ENCODE measurements at places on chromosomes 5 and 9.

GRCh38 chr9:34701023-34701768, 8.7 kb downstream of the CCL21 start:
- no peak for DNase-seq

- DNase-seq, result no peak
These were observed 84.0 kb downstream of the ADAMTS12 start for GRCh38 chr5:33807771-33808170.

- DNase-seq, result no peak
These were observed 1348.7 kb upstream of the C9orf72 start for GRCh38 chr9:28921857-28922500.

GRCh38 chr9:116899337-116900006, 212.4 kb downstream of the TRIM32 start:
- DNase-seq, result no peak

- DNase-seq, result no peak
These were observed 43.3 kb downstream of the ANKRD33B start for GRCh38 chr5:10607023-10607665.

- no peak for DNase-seq
These were observed 12.9 kb downstream of the DOLPP1 start for GRCh38 chr9:129093602-129094386.

DNA sequence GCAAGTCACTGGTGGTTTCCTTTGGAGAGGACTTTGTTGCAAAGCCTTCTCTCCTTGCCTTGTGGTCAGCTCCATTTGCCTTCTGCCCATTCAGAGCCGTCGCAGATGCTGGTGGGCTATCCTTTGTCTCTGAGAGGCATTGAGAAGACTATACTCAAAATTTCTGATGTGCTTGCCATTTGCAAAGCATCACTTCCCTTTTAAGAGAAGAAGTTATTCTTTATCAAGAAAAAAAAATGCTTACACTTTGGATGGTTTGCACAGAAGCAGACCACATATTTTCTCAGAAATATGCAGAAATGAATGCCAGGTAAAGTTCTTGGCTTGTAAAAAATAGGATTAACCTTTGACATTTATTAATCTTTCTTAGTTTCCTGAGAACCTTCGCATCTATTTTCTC, 195.8 kb upstream of the KLF4 start:
- no peak for DNase-seq

DNA sequence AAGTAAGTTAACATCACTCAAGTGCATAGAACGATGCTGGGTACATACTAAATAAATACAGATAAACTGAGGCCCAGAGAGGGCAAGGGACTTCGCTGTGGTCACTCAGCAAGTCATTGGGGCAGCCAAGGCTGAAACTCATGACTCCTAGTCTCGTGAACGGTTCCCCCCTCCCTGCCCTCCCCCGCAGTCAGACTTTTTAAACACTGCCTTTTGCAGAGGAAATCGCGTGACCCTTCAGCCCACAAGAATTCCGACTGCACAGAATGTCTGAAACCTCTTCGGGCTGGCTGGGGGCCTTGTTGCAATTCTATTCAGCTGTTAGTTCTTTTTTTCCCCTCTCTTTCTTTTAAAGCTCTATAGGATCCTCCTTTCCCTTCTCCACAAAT, 28.1 kb downstream of the NEK6 start:
- no peak for DNase-seq

GRCh38 chr5:15835514-15835913, 335.5 kb downstream of the FBXL7 start:
- DNase-seq, result no peak

DNA sequence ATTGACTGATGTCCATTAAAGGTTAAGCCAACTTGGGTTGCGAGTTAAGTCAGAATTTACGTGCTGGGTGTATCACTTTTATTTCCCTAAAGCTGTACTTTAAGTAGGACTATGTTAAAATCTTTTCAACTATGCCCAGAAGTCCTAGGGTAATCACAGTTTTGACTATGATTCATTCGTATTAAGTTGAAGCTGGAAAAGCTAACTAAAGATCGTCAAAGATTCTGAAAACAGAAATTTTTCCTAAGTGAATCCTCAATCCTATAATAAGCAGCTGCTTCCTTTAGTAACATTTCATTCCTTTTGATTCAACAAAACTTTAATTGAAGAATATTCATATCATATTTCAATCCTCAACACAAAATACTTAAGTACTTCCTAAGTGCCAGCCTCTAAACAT, 460.4 kb downstream of the ACTL7B start:
- no peak for DNase-seq

DNA sequence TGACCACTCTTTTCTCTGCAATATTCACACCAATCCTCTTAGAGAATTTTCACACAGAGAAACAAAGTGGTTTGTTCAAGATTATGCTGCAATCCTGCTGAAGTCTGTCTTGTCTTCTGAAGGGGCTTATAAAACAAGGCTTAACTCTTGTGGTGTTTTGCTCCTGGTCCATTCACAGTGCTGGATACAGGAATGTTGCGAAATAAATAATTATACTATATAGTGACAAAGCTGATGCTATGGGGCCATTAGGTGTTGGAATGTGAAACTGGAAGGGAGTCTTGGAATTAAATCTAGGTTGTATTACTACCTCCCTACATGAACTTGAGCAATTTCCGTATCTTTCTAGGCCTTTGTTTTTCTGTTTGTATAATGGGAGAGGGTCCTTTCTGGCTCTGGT, 170.2 kb downstream of the TRIM32 start:
- DNase-seq, result no peak

- DNase-seq, result no peak
These were observed 26.3 kb downstream of the SLC6A3 start for GRCh38 chr5:1418921-1419280.

DNA sequence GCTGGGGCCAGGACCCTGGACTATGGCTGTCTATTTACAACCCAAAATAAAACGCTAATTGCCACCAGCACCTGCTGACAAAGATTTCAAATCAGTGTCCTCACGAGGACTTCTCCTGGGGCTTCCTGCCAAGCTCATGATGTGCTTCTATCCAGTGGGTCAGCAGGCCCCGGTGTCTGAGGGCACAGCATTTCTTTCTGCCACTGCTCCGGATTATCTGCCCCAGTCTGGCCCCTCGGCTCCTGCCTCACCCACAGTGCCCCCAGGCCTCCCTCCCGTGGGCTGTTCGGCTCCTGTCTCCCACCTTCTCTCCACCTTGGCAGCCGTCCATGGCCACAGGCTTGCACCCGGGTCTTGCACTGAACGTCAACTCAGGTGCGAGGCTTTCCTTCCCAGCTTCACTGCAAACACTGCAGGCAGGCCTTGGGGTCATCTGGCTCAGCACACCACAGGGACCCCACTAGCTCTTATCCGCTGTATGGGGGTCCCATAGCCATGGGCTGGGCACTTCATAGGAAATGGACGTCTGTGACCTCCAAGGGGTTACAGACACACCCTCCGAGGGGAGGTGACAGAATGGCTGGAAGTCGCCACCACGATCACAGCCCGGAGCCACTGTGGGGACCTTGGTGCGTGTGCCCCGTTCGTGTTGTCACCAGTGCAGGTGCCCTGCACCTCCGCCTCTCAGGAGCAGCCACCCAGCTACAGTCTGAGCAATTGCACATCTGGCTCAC, 43.8 kb upstream of the FCN1 start:
- DNase-seq, result no peak

GRCh38 chr5:118270526-118270925, 717.8 kb downstream of the DTWD2 start:
- no peak for DNase-seq

- DNase-seq, result no peak
These were observed 45.1 kb downstream of the MYO10 start for GRCh38 chr5:16891033-16891432.

DNA sequence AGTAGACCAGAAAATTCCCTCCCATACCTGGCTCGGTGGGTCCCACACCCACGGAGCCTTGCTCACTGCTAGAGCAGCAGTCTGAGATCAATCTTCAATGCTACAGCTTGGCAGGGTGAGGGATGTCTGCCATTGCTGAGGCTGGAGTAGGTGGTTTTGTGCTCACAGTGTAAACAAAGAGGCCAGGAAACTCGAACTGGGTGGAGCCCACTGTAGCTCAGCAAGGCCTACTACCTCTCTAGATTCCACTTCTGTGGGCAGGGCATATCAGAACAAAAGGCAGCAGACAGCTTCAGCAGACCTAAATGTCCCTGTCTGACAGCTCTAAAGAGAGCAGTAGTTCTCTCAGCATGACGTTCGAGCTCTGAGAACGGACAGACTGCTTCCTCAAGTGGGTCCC, 5.6 kb upstream of the GZMA start:
- DNase-seq, result no peak

DNA sequence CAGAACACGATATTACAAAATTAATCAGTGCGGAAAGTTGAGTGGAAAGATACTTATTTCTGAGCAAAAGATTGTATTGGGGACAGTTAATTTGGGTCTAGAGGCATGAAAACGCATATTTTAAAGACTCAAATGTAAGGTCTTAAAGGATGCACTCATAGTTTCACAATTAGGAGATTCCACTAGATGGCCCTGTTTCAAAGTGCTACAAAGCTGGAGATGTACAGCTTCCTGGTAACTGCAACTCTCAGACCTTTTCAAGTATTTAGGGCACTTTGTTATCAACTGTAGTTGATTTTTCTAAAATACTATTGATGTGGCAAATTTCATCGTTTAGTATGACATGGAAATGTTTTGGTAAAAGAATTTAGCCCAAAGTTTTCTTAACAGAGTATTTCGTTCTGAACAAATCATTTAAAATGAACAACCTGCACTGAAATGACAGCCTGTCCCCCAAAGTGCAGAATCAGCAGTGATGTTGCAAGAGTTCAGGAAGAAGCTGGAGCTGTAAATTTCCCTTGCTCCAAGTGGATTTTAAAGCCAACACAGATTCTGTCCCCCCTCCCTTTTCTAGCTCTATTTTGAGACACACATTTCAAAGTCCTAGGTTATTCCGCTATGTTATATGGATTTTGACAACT, 16.2 kb upstream of the NDUFB6 start:
- no peak for DNase-seq

DNA sequence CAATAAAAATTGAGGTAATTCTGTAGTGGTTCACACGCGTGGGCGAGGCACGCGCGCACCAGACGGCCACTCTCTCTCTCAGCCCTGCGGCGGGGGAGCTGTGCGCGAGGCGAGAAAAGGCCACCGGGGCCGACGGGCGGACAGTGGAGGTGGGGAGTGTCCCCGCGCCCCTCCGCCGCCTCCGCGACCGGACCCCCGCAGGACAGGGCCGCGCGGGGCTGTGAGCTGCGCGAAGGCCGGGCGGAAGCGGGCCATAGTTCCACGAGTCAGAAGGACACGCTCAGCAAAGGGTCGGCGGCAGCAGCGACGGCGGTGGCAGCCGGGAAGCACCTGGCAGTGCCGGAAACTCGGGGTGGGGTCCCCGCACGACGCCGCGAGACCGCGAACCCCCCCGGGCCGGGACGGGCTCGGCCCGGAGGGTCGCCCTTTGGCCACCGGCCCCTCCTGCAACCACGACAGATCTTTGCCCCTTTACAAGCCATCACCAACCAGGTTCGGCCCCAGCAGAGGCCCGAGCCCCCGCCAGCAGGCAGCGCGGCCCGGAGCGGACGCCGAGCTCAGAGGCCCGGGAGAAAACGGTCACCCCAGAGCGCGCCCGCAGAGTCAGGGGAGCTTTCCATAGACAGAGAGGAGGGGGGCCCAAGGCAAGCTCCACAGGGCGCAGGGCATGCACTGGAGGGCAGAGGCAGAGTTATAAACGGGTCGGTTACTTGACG, 60.9 kb downstream of the ZNF354C start:
- DNase-seq, result no peak

GRCh38 chr5:546376-546908, 22.2 kb upstream of the SLC9A3 start:
- no peak for DNase-seq

- no peak for DNase-seq
These were observed 37.4 kb upstream of the SRP19 start for GRCh38 chr5:112823656-112824055.

- DNase-seq, result no peak
These were observed 63.7 kb downstream of the GLIS3 start for GRCh38 chr9:4235871-4236804.

- no peak for DNase-seq
These were observed 430.6 kb downstream of the PDE4D start for GRCh38 chr5:59462956-59463355.

DNA sequence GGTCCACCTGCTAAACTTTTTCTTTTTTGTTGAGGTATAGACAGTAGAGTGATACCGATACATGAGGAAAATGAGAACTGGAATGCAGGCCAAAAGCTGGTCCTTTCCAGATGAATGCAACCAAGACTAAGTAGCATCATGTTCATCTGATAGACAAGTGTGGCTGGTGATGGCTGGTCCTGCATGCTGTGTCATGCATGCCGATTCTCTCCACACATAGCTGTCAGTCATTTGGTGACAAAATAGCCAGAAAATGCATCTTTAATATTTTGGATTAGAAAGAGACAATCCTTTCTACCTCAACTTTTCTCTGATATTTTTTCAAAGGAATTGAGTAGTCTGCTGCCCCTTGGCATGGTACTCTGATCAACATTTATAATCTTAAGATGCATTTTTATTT, 49.9 kb downstream of the ZSWIM6 start:
- no peak for DNase-seq

DNA sequence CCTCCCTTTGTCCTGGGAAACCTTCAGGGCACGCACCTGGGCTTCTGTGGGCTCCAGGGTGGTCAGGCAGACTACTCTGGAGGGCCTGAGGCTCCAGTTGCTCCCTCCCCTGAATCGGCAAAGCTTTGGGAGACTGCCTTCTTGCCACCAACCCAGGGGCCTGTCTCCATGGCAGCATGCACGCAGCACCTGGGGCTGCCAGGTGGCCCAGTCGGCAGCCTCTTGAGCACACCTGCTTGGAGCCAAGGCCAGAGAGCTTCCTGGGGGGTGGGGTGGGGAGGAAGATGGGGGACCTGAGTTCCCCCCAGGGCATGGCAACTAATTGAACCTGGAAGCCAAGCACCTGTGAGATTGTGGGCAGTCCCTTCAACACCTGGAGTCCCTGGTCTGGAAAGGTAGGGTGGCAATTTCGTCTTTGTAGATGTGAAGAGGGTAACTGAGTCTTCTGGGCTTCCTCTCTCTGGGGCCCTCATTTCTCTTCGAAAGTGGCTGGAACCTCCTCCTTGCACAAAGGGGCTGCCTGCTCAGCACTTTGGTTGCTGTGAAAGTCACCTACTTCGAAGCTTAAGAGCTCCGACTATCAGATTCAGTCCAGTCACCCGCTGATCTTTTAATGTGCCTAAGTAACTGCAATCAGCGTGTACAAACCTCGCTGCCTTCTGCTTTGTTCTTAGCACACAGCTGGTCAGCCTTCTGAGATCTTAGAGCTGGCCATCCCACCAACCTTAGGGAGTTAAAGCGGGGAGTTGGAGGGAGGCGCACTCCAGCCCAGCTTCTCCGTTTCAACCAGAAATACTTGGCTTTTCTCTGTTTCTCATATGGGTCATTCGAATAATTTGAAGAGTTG, 4.0 kb downstream of the RNF183 start:
- DNase-seq, result peak; percentile 89

- DNase-seq, result peak; percentile 9
These were observed 68.8 kb downstream of the ANKRD55 start for GRCh38 chr5:56164376-56164775.

All from NCI-H1417 treated with DMSO at 0.1 percent for 48 hours (cell line).